ENCODE measurements at places on chromosomes 3 and 15.

- no peak for DNase-seq
Measured at GRCh38 chr15:23866832-23867231, 179.7 kb upstream of the NDN start.

GRCh38 chr3:63910001-63910400 lies 2.2 kb downstream of the SCAANT1 start:
- DNase-seq: no peak

DNA sequence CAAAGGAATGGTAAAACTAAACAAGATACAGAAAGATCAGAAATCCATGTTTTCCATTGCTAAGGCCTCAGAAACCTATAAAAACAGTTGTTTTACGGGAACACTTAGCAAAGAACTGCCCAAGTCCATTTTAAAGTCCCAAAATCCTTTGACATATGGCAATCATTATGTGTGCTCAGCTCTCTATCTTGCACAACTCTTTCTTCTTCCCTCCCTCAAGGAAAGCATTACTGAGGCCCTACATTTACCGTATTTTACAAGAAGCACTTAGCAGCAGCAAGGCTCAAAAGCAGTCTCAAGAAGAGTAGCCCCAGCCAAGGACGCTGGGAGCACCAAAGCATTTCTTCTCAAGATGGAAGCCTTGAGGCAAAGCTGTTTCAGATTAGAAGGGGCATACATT lies 169.6 kb upstream of the LRTM1 start:
- no peak for DNase-seq

DNA sequence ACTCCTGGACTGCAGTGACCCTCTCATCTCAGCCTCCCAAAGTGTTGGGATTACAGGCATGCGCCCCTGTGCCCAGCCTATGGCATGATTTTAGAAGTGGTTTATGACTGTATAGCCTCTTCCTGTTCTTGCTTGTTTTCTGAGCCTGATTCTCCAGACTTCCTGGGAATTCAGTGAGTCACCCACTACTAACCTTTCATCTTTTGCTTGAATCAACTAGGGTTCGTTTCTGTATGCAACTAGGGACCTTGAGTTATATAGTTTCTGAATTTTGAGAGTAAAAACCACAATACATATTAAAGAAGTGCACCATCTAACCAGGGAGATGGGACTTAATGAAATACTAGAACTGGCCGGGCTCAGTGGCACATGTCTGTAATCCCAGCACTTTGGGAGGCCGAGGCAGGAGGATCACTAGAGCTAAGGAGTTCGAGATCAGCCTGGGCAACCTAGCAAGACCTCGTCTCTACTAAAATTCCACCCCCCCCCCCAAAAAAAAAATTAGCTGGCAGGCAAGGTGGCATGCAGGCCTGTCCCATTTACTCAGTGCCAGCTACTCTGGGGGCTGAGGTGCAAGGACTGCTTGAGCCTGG lies 76.0 kb downstream of the ZNF609 start:
- no peak for DNase-seq

DNA sequence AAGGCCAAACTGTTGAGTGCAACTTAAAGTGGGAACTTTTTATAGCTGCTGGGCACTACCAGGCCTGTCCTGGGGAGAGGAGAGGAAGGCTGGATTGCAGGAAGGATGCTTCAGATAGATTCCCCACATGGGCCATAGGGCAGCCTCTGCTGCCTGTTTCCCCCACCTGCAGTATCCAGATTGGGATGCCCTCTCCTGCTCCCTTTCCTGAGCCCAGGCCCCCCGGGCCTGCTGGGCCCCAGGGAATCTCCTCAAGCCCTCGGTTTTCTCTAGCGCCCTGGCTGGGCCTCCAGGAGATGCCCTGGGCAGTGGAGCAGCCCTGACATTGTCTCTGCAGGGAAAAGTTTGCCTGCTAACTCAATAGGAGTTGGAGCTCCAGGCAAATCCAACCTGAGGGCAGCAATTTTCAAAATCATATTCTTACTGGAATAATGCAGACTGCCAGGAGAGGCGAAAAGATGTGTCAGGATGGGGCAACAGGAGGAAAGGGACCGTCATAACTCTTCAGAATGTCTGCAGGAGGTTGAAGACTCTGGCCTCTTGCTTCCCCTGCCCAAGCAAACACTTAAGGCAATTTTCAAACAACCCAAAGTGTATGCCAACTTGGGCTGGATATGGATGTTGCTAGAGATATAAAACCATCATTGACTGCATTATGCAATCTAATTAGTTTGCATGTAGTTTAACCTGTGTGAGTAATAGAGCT lies 4.4 kb downstream of the NR2F2 start:
- DNase-seq: no peak

DNA sequence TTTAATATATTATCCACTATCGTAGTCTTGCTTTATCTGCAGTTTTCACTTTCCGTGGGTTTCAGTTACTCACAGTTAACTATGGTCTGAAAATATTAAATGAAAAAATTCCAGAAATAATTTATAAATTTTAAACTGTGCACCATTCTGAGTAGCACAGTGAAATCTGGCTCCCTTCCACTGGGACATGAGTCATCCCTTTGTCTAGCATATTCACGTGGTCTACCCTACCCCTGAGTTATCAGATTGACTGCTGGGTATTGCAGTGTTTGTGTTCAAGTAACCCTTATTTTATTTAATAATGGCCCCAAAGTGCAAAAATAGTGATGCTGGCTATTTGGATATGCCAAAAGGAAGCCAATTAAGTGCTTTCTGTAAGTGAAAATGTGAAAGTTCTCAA lies 539.5 kb upstream of the AGTR1 start:
- no peak for DNase-seq

DNA sequence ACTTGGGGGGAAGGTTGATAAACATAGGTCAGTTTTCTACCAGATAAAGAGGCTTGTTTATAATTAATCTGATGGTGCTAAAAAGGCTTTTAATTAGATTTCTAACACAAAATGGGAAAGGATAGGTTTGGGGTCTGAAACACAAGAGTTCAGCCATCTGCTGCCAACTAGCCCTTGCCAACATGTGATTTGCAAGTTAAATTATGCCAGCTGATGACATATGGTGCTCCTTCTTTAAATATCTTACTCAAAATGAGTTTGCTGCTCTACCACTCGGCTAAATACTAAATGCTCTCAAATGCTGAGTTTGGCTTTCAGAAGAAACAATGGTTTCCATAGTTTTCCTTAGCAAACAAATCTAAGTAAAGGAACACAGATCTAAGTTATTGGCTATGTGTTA lies 557.8 kb upstream of the CCDC54 start:
- no peak for DNase-seq

DNA sequence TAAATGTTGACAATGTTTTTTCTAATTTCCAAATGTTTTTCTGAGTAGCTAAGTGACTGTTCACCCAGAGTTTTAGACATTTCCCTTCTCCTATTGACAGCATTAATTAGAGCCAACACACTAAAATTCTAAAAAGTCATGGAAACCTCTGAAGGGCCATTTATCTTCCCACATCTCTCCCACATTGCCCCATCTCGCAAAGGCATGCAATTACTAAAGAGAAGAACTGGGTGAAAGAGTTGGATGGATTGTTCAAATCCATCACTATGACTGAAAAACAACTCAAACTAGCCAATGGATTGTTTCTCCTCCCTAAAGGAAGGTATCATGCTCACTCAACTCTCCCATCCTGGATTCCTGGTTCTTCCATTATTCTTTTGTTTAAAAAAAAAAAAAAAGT lies 30.0 kb upstream of the PHLDB2 start:
- no peak for DNase-seq

DNA sequence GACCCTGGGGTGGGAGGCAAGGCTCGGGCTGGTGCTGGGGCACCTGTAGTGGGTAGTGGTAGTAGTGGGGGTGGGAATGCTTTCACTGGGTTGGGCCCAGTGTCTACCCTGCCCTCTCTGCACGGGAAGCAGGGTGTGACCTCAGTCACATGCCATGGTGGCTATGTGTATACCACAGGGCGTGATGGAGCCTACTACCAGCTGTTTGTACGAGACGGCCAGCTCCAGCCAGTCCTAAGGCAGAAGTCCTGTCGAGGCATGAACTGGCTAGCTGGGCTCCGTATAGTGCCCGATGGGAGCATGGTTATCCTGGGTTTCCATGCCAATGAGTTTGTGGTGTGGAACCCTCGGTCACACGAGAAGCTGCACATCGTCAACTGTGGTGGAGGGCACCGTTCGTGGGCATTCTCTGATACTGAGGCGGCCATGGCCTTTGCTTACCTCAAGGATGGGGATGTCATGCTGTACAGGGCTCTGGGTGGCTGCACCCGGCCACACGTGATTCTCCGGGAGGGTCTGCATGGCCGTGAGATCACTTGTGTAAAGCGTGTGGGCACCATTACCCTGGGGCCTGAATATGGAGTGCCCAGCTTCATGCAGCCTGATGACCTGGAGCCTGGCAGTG lies 5.2 kb downstream of the DALRD3 start:
- DNase-seq: no peak

- DNase-seq: no peak
Measured at GRCh38 chr15:37823601-37824275, 110.7 kb upstream of the TMCO5A start.

GRCh38 chr3:80785475-80785874 lies 976.0 kb downstream of the GBE1 start:
- DNase-seq: no peak

DNA sequence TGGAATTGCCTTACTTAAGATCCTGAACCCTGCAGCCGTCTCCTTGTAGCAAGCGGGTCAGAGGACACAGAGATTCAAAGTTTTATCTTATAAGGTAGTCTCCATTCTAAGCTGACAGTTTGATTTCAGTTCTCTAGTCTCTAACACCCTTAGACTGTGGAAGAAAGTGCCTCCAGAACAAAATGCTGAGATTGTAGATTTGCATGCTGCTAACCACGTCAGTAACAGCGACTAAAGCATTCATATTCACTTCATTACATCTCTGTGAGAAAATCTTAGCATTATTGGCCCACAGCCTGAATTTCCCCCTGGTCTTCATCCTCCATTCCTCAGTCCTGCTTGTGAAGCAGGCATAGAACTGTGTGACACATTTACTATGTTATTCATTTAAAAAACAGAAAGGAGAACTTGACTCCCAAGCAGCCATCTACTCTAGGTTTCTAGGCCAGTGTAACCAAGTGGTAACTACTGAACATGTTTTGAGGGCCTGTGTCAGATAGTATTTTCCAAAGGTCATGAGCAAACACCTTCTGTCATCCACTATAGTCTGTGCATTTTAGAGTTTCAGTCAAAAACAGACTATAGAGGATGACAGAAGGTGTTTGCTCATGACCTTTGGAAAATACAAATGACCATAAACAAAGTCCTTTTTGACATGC lies 27.4 kb downstream of the ARIH2 start:
- DNase-seq: no peak

DNA sequence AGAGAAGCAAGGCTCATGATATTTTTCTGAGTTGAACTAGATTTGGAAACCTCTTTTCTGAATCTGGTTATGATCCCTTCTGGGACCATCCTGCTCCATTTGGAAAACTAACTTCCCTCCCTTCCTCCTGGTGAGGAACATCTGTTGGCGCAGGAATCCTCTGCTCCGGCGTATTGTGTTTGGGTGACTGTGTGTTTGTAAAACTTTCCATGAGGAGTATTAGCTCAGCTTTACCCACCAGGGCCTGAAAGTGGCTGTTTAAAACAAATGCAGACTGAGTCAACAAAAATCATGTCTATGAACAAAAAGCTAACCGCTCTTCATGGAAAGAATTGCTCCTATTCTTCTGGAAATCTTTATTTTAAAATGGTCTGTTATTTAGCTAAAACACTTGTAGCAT lies 17.7 kb downstream of the STARD9 start:
- DNase-seq: no peak

GRCh38 chr3:111035316-111035715 lies 36.3 kb upstream of the NECTIN3 start:
- DNase-seq: no peak

GRCh38 chr15:88989578-88989977 lies 76.4 kb upstream of the MFGE8 start:
- no peak for DNase-seq

- no peak for DNase-seq
Measured at GRCh38 chr3:150050510-150050909, 79.8 kb upstream of the PFN2 start.

DNA sequence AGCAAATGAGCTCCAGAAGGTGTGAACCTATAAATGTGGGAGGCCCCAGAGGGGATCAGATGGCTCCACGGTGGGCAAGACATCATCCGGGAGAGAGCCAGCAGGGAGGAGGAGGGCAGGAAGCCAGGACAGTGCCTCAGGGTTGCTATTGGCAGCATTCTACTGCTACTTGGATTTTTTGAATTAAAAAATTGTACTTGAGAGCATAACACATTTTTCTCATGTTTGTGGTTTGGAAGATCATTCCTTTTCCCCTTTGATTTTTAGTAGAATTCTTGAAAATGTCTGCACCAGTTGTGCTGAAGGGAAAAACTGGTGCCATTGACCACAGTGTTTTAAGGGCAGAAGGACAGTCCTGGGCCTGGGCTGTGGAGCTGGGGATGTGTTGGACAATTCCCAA lies 59.2 kb downstream of the LYZL4 start:
- no peak for DNase-seq

DNA sequence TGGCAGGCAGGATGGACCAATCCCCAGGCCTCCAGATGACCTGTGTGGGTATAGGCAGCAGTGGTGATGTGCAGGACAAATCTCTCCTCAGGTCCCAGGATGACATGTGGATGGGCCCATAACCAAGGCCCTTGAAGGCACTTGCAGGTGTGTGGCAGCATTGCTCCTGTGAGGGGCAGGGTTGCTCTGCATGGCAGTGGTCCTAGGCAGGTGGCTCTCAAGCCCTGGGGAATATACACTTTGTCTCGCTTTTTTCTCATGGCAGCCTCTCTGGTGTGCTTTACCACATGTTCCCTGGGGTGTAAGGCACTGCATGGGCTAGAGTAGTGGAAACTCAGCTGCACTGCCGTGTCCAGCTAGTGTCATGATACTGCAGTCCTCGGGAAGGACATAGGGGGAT lies 503.6 kb downstream of the UNC13C start:
- DNase-seq: no peak

DNA sequence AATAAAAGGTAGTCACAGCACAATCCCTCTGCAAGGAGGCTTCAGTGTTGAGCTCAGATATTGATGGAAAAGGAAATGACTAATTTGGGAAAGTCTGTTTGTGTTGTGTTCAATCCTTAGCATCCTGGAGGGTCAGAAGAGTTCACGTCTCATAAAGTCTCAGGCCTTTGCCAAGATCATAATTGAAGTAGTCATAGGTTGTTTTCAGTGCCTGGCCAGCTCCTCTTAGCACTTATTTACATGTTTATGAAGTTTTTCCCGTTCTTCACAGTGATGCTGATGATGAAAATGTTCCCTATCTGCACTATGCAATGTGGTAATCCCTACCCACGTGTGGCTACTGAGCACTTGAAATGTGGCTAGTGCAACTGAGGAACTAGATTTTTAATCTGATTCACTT lies 61.6 kb upstream of the TGFBR2 start:
- DNase-seq: no peak

Measured in progenitor cell of endocrine pancreas (in vitro differentiated cells).